ENCODE measurements at places on chromosomes 3 and 15.
A peak's percentile ranks its signal among the peaks of the same experiment; 100 is the strongest.

GRCh38 chr3:57127891-57128518 is 37.1 kb downstream of the IL17RD start:
- no peak for DNase-seq

- DNase-seq, result peak; percentile 8
Observed at GRCh38 chr3:195908694-195909581, 587 bp upstream of the TNK2 start.

DNA sequence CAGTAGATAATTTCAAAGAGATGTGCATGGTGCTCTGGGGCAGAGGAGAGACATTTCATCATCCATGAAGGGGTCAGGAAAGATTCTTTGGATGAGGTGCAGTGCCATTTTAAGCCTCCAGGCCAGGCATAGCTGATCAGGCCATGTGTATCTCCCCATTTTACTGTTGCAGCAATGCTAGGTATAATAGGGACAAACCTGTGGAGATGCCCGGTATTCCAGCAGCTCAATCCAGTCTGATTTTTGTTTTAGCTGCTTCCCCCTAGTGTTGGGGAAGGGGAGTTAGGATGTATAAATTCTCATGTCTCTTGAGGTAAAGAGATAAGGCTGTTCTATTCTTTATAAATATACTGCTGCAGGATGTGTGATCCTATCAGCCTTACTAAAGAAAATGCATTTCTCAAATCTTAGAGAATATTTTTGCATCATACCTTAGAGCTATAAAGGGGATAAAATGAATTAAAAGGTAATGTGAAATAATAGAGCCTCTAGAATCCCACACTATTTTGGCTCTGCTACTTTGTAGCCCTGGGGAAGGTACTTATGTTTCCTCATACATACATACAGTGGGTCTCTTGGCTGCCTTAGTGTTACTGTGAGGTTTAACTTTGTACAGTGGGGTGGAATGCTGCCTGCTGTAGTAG is 5.2 kb downstream of the CDV3 start:
- no peak for DNase-seq

DNA sequence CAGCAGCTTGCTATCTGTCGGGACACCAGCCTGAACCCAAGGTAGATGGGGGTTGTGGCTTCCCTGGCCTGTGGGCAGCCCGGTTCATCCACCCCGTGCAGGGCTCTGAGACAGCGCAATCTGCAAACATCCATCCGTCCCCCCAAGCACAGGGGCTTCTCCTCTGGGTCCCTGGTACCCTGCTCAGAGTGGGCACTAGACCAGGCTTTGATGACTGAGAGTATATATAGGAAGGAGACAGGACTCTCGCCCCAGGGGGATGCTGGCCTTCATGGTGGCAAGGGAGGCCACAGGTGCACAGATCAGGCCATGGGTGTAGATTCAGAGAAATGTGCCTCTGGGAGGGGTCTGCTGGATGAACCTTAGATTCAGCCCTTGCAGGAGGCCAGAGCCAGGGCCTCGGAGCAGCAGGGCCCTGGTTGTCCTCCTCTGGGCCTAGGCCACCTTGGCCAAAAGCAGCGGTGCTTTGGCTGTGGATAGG is 40.3 kb downstream of the CFAP100 start:
- DNase-seq, result no peak

GRCh38 chr3:17290894-17291293 is 406.1 kb downstream of the PLCL2 start:
- no peak for DNase-seq

DNA sequence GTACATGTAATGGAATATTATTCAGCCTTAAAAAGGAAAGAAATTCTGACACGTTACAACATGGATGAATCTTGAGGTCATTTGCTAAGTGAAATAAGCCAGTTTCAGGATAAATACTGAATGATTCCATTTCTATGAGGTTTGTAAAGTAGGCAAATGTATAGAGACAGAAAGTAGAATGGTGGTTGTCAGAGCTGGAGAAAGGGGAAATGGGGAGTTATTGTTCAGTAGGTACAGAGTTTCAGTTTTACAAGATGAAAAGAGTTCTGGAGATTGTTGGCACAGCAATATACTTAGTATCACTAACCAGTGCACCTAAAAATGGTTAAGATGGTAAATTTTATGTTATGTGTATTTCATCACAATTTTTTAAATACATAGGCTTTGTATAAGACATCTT is 60.6 kb downstream of the USP8 start:
- no peak for DNase-seq

DNA sequence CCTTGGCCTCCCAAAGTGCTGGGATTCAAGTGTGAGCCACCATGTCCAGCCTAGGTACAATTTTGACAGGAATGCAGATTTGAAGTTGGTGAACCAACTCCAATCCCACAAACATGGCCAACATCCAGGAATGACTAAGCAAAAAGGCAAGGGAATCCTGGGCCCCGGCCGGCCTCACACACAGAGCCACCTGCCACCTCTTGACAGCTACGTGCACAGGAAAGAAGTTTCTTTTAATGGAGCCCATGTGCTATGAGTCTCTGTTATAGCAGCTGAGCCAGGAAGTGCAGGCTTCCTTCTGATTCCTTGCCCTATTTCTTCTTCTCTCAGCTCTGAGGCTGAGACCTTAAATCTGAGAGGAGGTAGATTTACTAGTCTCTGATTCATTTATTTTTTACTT is 8.8 kb downstream of the TMEM40 start:
- no peak for DNase-seq

DNA sequence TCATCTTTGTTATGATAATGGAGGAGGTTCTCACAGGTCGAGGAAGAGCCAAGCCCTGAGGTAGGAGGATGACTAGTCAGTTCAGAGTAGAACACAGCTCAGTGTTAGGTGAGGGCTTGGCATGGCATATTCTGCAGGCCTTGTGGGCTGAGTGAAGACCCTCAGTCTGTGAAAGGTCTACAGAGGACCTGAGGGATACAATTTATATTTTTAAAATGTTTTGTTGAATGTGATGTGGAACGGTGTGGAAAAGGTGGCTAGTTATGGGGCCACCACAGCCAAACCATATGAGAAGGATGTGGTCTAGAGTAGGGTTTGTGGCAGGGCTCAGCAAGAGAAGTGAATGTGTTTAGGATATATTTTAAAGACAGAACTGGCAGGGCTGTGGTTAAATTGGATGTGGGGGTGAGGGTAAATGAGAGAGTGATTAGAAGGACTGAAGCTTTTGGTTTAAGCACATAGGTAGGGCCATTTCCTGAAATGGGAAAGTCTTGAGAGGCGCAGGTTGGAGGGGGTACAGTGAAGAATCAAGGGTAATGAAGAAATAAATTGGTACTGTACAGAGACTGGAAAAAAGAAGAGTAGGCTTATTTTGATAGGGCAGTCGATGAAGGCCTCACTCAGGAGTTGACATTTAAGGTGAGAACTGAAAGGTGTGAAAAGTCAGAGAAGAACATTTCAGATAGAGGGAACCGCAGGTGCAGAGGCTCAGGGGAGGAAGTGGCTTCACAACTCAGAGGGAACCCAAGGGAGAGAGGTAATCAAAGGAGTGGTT is 60.5 kb downstream of the SPTSSB start:
- DNase-seq, result peak; percentile 86

GRCh38 chr3:62818347-62818746 is 56.9 kb downstream of the CADPS start:
- DNase-seq, result no peak

DNA sequence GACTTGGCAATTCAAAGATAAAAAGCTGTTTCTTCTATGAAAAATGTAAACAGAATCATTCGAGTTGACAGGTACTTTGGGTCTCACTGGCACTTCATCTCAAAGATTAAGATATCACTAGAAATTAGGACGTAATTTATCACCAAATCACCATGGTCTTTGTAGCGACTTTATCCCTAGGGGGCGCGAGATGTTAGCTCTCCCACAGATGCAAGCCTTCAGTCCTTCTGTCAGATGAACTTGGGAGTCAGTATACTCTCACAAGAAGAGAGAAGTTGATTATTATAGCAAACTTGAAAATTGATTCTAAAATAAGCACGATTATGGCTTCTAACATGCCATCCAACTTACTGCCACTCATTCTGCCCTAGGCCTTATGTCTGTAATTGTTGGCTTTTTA is 150.3 kb downstream of the ALCAM start:
- no peak for DNase-seq

- no peak for DNase-seq
Observed at GRCh38 chr3:151504606-151505005, 43.7 kb upstream of the IGSF10 start.

GRCh38 chr3:179074656-179075055 is 3.0 kb upstream of the ZMAT3 start:
- DNase-seq, result peak; percentile 34

- DNase-seq, result no peak
Observed at GRCh38 chr3:42809202-42809601, at the start of gene ACKR2. Gene ACKR2, plus strand, starts transcription at chr3:42809445. Its CDS starts 55,058 bp downstream, at chr3:42864503.

DNA sequence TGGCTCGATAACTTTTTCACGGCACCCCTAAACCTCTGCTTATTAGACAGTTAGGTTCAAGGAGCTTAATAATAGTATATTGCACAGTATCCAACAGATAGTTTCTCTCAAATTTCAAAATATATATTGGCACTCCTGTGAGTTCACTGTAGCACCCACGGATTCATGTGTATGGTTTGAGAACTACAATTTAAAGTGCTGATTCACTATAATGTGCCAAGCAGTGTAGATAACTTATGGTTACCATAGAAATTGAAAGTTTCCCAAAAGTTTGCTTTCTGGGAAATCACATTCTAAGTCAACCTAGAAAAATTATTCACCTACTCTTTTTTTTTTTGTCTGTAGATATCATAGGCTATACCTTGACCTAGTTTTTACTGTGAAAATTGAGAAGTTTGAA is 86.6 kb downstream of the GAP43 start:
- DNase-seq, result no peak

DNA sequence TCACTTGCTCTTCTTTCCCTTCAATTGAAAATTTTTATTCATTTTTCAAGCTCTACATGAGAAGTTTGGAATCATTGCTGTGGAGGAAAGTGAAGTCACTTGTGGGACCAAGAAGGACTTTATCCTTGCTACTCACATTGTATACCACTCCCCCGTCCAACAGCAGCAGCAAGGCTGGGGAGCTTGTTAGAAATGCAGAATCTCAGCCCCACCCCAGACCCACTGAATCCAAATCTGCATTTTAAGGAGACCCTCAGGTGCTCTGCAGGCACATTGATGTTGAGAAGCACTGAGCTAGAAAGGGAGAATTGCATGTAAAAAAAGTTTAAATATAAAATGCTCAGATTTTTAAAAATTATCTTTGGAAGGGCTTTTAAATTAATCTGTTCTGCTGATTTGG is 202.3 kb upstream of the MRPL3 start:
- DNase-seq, result no peak

DNA sequence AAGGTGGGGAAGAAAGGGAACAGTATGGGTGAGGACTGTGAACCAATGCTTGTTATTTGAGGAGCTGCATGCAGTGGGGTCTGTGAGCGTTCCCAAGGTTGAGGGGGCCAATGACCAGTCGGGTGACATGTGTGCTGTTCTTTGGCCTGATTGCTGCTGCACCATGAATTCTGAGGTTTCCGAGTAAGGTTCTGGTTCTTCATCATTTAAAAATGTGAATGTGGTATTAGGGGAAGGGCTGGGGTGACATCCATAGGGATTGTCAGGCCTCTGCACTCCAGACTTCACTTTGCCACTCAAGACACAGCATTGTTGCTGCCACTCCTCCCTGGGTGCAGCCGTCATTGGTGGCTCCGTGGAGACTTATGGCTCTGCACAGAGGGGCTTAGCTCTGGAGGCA is 32.5 kb downstream of the ABHD17C start:
- no peak for DNase-seq

- no peak for DNase-seq
Observed at GRCh38 chr3:135169651-135170050, 374.6 kb downstream of the EPHB1 start.

DNA sequence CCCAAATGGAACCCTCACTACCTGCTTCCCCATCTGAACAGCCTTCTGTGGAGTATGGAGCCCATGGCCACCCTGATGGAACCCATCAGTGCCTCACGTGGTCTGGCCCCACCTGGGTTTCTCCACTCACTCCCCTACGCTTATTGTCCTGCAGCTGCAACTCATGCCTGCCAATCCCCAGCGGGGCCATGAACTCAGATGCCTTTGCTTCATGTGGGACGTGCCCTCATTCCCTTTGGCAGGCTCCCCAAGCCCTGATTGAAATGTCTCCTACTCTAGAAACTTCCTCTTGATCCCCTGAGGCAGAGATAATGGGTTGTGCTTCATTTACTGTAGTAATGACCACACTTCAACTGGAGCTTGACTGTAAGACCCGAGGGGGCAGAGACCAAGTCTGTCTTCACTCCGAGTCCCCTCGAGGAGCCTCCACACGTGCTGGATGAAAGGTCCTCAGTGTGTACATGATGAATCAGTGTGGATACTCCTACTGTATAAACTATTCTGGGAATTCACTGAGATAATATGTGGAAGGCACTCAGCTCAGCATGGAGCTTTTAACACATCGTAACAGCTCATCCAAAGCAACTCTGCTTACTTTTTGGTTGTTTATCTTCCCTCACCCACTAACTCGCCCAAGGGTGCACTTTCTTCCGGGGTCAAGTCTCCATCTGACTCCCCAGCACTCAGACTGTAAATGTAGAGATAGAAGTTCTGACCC is 232.8 kb upstream of the BHLHE40 start:
- DNase-seq, result no peak

DNA sequence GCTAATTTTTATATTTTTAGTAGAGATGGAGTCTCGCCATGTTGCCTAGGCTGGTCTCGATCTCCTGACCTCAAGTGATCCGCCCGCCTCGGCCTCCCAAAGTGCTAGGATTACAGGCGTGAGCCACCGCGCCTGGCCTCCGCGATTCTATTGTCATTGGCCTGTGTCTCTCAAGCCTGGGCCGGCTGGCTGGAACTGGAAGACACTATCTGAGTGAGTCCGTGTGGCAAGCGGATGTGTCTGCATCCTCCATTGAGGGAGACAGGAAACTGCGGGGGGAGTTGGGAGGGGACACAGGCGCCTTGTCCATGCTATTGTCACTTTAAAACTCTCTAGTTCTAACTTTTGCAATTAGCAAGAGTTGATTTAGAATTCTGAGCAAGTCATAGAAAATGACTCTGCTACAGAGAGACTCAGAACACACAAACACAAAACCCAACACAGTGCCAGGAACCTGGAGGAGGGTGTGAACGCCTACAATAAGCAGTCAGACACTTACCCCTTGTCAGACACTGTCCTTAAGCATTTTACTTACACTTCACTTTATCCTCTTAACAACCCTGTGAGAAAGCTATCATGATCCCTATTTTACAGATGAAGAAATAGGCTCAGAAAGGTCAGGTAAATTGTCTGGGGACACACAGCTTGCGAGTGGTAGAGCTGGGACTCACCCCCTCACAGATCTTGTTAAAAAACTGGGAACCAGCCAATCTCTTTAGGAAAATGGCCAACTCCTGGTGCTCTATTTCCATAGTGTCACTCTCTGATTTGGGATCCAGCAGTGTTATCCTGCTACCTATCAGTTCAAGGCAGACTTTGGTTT is 38.7 kb downstream of the ANP32A start:
- DNase-seq, result no peak

GRCh38 chr3:156474560-156475389 is 80.1 kb downstream of the SSR3 start:
- no peak for DNase-seq

GRCh38 chr15:78205856-78206255 is 28.5 kb downstream of the ACSBG1 start:
- no peak for DNase-seq

GRCh38 chr3:111547631-111548030 is 5.6 kb downstream of the CD96 start:
- no peak for DNase-seq
